ENCODE measurements at places on chromosomes 7 and 10.

DNA sequence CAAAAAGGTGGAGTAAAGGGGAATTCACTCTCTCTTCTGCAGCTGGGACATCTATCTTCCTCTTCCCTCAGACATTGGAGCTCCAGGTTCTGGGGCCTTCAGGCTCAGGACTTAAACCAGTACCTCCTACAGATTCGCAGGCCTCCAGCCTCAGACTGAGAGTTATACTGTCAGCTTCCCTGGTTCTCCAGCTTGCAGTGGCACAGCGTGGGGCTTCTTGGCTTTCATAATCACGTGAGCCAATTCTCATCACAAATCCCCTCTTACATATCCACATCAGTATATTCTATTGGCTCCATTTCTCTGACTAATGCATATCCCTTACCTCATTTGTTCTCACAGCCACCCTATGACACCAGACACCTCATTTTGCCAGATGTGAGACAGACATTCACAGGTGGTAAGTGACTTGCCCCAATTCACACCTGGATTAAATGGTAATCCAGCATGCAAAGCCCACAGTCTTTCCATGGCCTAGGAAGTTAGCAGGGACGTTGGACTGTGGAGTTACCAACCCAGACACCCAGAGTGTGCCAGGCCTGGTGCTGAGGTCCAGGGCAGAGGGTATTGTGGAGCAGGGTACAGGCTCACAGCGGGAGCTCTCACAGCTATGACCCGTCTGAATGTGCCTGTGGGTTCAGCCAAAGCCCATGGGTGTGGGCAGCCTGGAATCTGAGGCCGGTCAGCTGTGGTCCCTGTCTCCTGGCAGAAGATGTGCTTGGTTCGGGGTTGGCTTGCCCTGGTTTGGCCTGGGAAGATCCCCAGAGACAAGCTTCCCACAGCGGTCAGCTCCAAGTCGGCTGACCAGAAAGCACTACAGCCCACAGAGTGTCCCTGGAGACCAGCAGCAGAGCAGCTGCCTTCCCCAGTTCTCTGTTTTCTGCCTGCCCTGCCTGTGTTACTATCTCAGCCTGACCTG lies 18.4 kb upstream of the ZCCHC24 start:
- no peak for DNase-seq

DNA sequence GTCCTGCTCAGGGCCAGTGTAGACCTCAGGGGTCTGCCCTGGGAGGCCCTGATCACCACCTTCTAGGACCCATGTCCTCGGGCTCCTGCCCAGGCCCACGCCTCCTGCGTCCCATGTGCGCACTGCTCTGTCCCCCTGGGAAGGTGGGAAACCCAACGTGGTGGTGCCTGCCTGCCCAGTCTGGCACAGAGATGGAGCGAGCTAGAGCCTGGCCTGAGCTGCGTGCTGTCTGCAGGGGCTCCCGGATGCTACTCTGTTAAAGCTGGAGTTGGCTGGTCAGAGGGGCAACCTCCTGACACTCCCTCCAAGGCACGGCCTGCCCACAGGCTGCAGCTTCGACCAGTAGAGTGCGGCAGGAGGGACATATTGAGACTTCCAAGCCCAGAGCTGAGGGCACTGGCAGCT lies 171.7 kb downstream of the DNAJB6 start:
- DNase-seq, result no peak

GRCh38 chr10:131126321-131127137 lies 185.0 kb downstream of the TCERG1L start:
- no peak for DNase-seq

DNA sequence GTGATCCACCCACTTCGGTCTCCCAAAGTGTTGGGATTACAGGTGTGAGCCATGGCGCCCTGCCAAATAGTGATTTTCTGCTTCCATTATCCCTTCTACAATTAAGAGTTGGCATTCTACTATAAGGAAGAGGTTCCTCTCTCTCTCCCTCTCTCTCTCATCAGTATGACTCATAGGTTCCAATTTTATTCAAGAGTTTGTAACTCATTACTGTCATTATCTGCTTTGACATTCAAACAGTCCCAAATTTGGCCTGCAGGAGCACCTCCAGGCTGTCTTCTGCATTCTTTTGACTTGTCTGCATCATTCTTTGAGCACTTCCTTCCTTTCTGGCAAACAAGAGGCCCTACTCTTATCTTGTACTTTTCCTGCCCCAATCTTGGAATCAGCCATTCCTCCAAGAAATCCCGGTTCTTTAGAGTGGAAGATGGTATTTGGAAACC lies 33.2 kb upstream of the CALU start:
- no peak for DNase-seq

- DNase-seq, result no peak
Measured at GRCh38 chr10:128867210-128867609, 599.8 kb upstream of the MGMT start.

DNA sequence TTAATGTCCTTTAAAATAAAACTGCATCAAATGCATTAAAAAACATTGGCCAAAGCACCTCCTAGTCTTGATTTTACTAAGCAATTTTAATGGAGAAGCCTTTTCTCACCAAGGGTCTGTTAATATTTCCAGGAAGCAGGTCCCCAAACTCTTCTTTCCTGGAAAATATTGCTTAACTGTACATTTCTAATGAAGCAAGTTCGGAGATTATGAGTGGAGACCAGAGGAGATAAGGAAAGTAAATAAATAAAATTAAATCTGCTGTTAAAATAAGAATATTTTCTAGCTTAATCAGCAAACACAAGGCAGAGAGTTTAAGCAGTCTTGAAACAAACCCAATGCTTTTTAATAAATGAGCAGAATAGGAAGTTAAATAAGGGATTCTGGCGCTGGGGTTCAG lies 322.4 kb downstream of the PTEN start:
- no peak for DNase-seq

- no peak for DNase-seq
Measured at GRCh38 chr7:121394709-121395140, 1.4 kb downstream of the FAM3C start.

GRCh38 chr10:92695679-92696605 lies 6.2 kb downstream of the HHEX start:
- no peak for DNase-seq

DNA sequence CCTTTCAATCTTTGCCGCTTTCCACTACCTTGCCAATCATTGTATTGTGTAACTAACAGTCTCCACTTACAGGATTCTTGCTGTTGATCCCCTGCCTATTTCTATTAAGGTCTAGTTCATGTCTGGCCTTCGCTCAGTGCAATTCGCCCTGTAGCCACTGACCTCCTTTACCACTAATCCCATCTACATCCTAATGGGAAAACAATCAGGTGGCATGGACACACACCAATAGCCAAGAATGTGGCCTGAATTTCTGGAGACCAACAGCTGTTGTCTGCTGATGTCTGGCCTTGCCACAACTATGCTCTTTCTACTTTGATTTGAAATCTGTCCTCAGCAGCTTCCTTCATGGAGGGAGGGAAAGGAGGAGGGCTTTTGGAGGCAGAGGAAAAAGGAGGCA lies 546.2 kb downstream of the SORCS3 start:
- no peak for DNase-seq

DNA sequence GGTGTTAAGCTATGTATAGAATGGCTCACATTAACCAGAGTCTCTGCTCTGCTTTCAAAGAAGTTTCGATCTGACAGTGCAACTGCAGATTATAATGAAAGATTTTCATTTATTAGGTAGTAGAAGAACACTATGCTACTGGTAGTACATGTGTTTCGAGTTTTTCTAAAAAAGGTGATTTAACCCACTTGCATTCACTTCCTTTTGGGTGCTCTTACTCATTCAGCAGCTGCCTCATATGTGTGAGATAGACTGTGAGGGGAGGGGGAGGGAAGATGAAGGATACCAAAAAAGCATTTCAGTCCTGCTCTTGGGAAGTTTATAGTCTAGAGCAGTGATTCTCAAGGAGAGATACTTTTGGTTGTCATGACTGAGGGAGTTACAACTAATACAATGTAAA lies 20.4 kb downstream of the PLEKHA8 start:
- no peak for DNase-seq

- DNase-seq, result no peak
Measured at GRCh38 chr7:28075674-28076358, 104.8 kb downstream of the JAZF1 start.

- no peak for DNase-seq
Measured at GRCh38 chr10:108014902-108015177, 850.3 kb upstream of the SORCS1 start.

GRCh38 chr7:41152179-41152678 lies 550.7 kb downstream of the INHBA start:
- no peak for DNase-seq

GRCh38 chr7:91660734-91661356 lies 219.7 kb downstream of the MTERF1 start:
- DNase-seq, result no peak

- no peak for DNase-seq
Measured at GRCh38 chr7:152677808-152678670, 2.1 kb upstream of the XRCC2 start.

GRCh38 chr10:94320285-94320914 lies 42.3 kb downstream of the NOC3L start:
- peak; percentile 35 for DNase-seq

- DNase-seq, result no peak
Measured at GRCh38 chr7:38462819-38463218, 168.4 kb downstream of the AMPH start.

DNA sequence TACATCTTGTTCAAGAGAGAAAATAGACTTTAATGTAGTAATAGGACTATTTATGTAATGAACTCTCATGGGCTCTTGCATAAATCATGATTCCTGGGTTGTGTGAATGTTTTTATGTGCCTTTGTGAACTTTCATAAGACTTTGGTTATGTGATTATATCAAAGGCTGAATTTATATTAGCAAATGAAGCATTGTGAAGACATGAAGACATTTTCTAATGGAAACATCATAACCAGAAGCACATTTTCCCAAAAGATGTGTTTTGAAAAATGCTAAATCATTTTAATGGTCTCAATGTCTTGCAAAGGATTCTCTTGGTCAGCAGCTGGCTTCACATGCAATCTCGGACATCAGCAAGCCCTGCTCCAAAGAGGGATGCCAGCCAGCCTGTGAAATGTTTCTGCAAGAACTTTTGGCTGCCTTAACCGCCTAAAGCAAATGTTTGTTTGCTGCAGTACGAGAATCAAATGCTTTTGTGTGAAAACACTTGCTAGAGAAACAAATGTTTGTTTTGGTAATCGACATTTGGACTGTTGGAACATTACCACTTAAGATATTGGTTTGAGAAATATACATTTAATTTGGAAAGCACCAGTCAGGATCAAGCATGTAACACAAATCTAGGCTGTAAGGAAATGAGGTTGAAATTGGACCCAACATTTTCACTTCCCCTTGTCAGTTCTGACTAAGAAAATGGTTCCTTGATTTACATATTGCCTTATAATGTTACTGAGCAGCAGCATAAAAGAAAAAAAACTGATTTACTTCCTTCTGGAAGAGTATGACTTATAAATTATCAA lies 102.1 kb downstream of the RTKN2 start:
- no peak for DNase-seq

DNA sequence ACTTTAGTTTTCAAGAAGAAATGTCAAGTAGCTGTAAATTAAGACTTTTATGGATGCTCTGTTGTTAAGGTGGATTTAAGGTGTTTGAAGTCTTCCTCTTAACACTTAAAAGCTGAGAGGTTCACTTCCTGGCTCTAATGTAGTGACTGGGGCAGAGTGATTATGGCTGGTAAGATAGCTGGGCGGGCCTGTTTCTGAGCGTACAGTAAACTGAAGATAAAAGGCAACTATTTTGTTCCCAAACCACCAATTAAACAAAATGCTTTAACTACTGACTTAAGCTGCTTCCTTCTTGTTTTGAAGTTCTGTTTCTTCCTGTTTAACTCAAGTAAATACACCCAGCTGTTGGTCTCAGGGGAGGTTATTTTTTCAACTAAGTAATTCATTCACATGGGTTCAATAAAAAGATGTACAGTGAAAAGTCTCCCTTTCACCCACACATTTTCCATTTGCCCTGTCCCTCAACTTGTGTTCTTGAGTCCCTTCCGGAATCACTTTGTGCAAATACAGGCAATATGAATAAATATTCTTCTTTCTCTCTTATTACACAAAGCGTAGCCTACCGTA lies 19.3 kb downstream of the VWA2 start:
- no peak for DNase-seq

- no peak for DNase-seq
Measured at GRCh38 chr7:42198974-42199668, 37.9 kb downstream of the GLI3 start.

DNA sequence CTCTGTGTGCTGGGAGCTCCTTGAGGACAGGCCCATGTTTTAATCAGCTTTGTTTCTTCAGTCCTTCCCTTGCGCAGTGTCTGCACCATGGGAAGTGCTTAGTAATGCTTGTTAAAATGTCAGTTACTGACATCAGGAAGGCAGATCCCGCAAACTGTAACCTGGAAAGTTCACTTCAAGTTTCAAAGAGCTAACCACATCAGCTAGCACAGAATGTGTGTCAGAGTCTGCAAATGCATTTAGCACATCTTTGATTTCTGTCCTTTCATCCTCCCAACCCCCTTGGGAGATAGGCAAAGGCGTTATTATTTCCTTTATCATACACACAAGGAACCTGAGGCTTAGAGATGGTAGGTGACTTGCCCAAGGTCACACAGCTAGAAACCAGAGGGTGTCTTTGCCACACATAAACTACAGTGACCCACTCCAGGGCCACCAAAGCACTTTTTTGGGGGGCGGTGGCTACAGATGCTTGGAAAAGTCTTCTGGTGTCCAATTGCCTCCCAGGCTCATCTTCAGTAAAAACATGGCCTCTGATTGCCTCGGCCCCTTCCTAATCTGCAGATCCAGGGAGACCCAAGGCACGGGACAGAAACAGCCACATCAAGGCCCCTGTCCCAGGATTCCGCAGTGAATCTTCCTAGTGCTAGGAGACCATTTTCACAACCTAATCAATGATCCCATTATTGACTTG lies 116.2 kb upstream of the GPR26 start:
- no peak for DNase-seq

DNA sequence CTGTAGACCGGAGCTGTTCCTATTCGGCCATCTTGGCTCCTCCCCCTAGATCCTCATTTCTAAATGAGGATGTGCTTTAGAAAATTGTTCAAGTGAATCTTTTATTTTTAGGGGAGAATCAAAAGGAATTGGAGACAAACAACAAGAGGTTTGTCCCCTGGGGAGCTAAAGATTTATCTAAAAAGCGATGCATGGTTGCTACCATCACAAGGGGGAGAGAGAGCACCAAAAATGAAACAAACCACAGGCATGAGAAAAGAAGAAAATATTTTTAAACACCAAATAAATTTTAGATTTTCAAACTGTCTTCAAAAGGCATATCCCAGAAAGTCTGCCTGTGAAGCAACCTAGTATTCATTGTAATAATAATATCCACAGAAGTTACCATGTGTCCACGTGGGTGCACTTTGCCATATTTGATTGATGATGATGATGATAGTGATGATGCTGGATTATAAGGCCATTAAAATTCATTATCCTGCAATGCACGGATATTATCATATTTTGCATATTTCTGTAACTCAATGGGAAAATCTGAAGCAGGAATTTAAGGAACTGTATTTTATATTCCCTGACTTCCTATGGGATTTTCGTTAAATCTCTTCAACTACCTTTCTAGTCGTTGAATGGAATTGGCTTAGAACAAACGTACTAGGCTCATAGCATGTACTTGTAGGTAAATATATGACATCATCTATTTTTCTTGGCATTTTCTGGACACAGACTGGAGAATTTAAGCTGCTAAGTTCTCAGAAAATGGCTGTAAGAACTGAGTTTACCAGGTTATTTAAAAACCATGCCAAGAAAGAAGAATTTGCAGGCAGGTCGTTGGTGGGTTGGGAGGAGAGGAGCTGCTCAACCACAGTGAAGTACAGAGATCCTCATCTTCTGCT lies 171.6 kb downstream of the WDR37 start:
- DNase-seq, result no peak

- peak; percentile 28 for DNase-seq
Measured at GRCh38 chr10:113680190-113681111, 739 bp downstream of the CASP7 start.
